Cortex of kidney (tissue), 1 donor: ENCODE measurements at places on chromosomes 13 and 19.

- no peak for DNase-seq
These were observed 125.8 kb upstream of the PCDH9 start for GRCh38 chr13:67355812-67356476.

DNA sequence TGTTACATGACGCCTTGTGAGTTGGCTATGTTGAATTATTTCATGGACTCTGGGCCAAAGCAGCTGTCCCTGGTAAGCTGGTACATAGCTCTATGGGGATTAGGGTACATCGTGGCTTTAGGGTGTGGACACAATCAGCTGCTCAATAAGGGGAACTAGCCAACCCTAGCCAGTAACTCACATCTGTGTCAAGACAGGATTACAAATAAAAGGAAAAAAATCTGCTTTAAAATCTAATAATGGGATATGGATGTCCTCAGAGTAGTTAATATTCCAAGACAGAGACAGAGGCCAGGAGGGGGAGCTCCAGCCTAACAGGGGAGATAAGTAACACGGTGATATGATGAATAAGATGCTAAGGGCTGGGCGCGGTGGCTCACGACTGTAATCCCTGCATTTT is 21.1 kb upstream of the ZNF766 start:
- no peak for DNase-seq

- DNase-seq = no peak
These were observed 62.1 kb downstream of the DGKH start for GRCh38 chr13:42110410-42111155.

DNA sequence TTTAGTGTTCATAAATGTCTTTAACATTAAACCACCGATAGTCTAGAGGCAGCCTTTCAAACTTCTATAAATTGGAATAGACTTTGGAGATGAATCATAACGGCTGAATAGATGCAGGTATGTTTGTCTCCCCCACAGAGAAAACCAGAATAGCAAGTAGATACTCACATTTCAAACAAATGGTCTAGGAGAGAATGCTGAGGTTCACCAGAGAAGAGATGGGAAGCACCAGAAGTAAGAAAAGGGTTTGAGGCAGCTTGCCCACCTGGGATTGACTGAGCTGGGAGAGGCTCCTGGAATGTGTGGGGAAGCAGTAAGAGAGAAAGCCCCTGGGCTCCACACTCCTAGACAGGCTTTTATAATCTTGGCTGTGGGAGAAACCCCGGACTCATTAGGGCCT is 6.4 kb downstream of the IGFL3 start:
- DNase-seq = no peak

DNA sequence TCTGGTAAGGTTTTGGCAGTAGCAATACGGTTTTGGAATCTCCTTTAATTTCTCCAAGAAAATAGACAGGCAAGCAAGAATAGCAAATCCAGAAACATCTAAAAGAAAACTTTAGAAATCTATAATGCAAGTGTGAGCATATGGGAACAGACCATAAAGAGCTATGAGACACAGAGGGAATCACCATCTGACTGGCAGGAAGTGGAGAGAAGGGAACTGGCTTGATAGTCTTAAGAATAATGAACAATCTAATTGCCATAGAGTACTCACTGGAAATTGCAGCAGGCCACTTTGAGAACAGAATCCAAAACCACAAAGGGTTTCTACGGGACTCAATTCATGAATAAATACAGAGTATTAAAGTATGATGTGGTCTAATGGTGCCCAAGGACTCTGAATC is 39.6 kb upstream of the MIR17HG start:
- DNase-seq = no peak

- no peak for DNase-seq
These were observed 644 bp downstream of the MED26 start for GRCh38 chr19:16627193-16627927.

GRCh38 chr13:41613471-41613870 is 156.1 kb downstream of the RGCC start:
- no peak for DNase-seq

DNA sequence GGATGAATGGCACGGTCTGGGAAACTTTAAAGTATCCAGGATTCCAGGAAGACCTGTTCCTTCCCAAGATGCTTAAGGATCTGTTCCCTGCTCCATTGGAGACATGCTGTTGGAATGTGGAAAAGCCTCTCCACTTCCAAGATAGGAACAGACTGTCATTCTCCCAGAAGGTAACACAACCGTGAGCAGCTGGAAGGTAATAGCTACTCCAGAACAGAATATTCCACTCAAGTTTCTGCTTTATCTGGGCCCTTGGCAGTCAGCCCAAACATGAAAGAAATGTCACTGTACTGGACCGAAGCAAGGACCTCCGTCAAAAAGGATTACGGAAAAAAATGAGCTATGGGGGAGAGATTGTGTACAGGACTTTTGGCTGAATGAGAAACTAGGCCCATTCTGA is 420.9 kb upstream of the NBEA start:
- DNase-seq = no peak

DNA sequence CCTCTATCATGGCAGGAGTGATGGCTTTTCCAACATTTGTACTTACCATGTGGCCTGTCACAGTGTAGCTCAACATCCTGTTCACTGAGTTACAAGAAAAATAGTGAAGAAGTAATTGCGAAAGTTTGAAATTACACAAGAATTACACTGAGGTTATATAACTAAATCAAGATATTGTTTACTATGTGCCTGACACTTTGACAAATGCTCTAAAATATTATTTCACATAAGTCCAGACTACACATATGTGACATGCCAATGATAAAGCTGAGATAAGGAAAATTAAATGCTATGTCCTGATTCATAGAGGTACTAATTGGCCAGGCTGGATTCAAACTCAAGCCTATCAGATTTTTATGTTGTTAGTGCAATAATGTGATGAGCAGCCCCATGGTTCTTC is 451.7 kb downstream of the PCDH9 start:
- no peak for DNase-seq

DNA sequence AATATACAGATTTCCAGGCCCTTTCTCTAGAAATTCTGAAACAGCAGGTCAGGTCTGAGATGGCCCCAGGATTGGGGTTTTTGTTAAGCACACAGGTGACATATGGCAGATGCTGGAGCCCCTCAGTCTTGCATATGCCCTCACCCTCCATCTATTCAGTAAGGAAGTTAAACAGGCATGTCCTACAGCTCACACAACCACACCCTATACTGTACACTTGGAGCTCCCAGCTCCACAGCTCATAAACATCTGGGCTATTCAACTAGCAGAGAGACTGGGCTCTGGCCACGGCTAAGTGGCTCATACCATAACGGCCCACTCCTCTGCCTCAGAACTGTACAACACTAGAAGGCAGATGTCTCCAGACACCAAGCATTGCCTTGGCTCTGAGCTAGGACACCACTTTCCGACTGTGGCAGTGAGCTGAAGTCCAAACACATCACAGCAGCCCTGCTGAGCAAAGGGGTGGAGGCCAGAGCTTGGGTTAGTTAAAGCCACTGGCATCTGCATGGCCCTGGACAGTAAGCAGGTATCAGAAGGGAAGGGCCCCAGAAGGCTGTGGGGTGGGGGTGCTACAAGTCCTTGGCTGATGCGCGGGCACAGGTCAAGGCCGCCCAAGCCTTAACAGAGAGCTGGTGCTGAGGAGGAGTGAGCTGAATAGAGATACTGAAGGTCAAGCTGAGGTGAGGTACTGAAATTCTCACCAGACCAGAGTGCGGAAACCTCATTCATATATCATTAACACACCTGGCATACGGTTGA is 79.1 kb downstream of the ABCC4 start:
- no peak for DNase-seq

GRCh38 chr13:112172641-112173251 is 105.8 kb downstream of the SOX1 start:
- no peak for DNase-seq

DNA sequence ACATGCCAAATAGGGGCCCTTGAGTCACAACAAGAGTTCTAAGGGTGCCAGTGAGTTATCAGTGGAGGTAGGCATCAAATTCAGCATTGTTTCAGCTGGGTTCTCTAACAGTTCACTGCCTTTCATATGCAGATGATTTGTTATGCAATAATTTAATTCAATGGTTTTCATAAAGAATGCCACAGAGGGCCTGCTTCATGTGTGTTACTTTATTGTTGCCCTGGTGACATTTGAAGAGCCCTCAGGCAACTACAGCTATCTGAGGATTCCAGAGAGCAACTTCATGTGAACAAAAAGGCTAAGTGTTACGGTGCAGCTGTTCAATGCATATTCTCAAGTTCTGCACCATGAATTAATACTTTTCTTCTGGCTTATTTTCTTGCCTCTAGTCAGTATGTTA is 43.1 kb upstream of the STARD13 start:
- DNase-seq = no peak

DNA sequence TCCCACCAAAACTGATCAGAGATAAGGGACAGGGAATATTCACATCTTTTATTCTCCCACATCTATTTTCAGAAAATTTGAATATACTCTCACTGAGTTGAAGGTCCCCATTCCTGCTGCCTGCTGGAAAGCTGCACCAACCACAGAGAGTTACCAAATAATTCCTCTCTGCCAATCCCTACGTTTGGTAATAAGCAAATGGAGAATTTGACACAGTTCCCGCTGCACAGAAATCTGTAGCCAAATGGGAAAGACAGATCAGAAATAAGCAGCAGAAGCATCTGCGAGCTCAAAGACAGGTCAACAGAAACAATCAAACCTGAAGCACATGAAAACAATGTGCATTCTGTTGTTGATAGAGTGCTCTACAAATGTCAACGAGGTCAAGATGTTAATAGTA is 9.9 kb downstream of the ZNF112 start:
- DNase-seq = no peak

DNA sequence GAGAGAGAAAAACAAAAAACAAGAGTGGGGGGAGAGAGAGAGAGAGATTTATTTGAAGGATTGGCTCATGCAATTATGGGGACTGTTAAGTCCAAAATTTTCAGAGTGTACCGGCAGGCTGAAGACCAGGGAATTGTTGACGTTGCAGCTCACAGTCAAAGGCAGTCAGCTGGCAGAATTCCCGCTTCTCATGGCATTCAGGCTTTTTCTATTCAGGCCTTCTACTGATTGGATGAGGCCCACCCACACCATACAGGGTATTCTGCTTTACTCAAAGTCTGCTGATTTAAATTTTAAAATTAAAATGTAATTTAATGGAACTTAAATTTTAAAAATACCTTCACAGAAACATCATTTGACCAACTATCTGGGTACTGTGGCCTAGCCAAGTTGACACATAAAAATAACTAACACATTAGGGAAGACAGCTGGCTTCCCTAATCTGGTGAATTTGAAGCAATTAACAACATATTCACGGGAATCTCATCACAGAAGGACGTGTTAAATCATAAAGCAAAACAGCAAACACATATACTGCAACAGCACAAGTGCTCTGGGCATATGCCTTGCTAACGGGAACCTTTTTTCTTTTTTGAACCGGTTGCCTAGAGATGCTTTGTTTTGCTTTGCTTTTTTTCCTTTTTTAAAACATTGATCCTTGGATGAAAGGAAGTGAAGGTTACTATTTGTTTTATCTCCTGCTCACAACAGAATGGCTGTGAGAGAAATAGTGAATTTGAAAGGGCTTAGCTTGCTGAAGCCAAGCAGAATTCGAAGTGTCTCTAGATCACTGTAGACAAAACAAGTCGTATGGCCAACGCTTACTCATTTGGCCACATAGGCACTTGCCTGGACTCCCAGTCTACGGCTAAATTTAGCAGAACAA is 505.1 kb downstream of the IRS2 start:
- DNase-seq = no peak
